ENCODE measurements at places on chromosomes 2 and 18. TPM values are rescaled to one million over a fixed set of nuclear protein-coding genes. Genes with fewer than 3 reads are reported as not detected.

Gene TTN
- polyA plus RNA-seq: 1.1 TPM

Gene CDH20
- polyA plus RNA-seq: 3.7 TPM

Gene TNFAIP6
- polyA plus RNA-seq: 0.75 TPM

Gene SAP130
- 28.6 TPM for polyA plus RNA-seq

Gene FOXD4L1
- polyA plus RNA-seq: 0.16 TPM

Gene DYNAP
- polyA plus RNA-seq: not detected

Gene SLC8A1
- 60.4 TPM for polyA plus RNA-seq

Gene ANKAR
- polyA plus RNA-seq: 13.8 TPM

Gene SIX2
- polyA plus RNA-seq: 11.8 TPM

Gene GMCL1
- polyA plus RNA-seq: 33.7 TPM

Gene MAL
- 352 TPM for polyA plus RNA-seq

Gene C2orf66
- polyA plus RNA-seq: 0.31 TPM

Gene MYO5B
- 29.5 TPM for polyA plus RNA-seq

Gene NMUR1
- 0.74 TPM for polyA plus RNA-seq

Gene NTSR2
- not detected for polyA plus RNA-seq

Gene NYAP2
- 0.04 TPM for polyA plus RNA-seq

Gene UGT1A10
- not detected for polyA plus RNA-seq

Gene RUFY4
- 0.43 TPM for polyA plus RNA-seq

Gene CXCR4
- 49.5 TPM for polyA plus RNA-seq

Gene PLA2R1
- polyA plus RNA-seq: 129 TPM

Gene TUBA4B
- 0.89 TPM for polyA plus RNA-seq

Gene FOXI3
- polyA plus RNA-seq: 0.21 TPM
